ENCODE measurements at places on chromosomes 7 and 10. TPM values are rescaled to one million over a fixed set of nuclear protein-coding genes. Genes with fewer than 3 reads are reported as not detected.
A peak's percentile ranks its signal among the peaks of the same experiment; 100 is the strongest.

The PALD1 gene
- 4.6 TPM for total RNA-seq

The ZNF804B gene
- total RNA-seq = not detected

DNA sequence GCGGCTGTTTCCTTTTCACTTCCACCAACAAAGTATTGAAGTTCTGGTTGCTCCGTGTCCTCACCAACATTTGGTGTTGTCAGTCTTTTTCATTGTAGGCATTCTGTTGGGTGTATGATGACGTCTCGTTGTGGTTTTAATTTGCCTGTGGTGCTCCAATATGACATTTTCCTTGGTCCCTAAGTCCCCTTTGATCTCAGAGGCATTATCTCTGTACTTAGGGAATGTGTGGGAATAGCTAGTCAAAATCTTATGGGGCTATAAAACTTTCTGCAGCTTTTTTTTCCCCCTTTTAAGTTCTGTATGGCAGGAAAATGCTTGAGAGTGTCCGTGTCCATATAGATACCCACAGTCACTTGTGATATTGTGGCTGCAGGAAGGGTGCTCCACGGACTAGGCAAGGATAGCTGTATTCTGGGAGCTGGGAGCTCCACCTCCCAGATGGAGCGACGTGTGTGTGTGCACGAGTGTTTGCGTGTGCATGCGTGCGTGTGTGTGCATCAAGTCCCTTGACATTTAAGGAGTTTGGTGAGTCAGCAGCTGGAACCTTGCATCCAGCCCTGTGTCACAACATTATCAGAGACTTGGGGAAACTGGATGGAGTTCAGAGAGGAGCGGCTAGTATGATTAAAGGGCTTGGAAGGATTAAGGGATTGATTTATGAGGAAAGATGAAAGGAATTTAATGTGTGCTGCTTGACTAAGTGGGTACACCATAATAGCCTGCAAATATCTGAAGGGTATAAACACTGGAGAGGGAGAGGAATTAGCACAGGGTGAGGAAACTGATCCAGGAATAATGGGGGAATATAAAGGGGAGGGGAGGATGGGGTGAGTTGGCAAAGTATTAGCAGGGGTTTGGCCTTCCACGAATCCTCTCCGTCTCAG is 66.8 kb downstream of the LRMDA start:
- peak; percentile 47 for DNase-seq

DNA sequence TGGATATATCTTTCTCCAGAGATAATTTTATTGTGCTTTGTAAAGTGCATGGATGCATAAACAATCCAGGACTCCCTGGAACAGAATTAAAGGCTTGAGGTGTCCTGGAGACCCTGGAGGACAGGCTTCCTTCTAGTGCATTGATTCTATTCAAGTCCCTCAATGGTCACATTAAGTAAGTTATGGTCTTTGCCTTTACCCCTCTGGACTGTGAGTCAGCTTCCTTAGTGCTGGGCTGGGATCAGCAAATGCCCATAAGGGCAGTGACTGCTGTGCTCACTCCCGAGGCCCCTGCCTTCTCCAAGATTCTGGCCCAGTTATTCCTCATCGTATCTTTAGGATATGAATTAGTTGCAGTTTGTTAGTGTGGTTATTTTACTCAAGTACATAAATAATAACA is 178.7 kb upstream of the PRSS58 start:
- no peak for DNase-seq

GRCh38 chr10:73983096-73984047 is 14.5 kb upstream of the VCL start:
- no peak for DNase-seq
